GM12878 (cell line): ENCODE measurements at places on chromosomes 12 and 14.
A peak's percentile ranks its signal among the peaks of the same experiment; 100 is the strongest.

DNA sequence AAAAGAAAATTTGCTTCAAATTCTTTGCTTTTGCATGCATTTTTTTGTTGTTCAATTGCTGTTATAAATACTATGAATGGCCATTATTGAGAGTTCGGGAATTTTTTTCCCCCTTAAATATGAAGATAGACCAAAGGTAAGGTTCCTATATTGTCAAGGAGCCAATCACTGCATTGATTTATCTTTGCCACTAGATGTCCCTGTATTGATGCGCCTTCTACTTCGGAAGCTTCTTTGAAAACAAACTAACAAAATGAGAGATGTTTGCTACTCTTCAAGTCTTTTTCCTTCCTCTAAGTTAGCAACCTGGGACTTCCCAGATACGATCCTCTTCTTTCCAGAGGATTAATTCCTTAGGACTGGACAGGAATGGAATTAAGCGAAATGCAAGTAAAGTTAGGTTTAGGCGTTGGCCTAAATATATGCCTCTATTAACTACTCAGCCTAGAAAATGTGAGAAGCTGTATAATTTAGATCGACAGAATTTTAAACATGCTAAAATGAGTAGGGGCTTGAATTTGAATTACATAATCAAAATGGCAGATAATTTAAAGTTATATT, 318.1 kb downstream of the AEBP2 start:
- no peak overlapping the region for H3K4me3 ChIP-seq
- H3K27me3 ChIP-seq: no peaks in the 10 kb centered on the region
- no peaks in the 10 kb centered on the region for H3K4me1 ChIP-seq
- DNase-seq: peak; percentile 5
- no peak overlapping the region for H3K27ac ChIP-seq
- no peaks in the 10 kb centered on the region for H3K36me3 ChIP-seq

GRCh38 chr12:56988207-56988739, 18.1 kb downstream of the ZBTB39 start:
- H3K4me1 ChIP-seq: peaks cover 18% of the 10 kb centered on the region
- no peak overlapping the region for H3K27ac ChIP-seq
- no peak overlapping the region for H3K4me3 ChIP-seq

DNA sequence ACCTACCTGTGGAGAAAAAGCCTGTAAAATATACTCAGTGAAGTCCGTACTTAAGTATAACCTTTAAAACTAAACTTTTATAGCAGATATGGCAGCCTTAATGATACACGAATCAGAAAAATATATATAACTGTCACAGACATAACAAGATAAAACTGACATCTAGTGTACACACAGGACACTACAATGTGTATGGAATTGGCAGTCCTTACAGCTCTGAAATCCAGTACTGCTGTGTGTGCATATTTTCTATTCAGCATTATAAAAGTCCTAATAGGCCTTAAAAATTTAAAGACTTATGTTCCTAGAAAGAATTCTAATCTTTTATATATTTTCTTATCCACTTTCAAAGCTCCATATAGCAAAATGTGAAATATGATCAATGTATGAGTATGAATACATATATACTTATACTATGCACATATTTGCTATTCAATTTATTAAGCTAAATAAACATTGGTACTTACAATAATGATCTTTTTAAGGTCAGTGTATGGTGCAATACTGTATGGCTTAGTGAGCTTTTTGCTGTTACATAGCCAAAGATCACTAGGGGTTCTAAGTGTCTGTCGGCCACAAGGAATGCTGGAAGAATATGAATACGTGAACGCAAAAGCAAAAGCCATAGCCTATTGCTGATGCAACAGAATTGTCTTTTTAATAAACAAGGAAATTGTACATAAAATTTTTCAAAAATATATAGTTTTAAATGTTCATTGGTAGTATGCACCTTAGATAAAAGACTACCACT, 69.2 kb downstream of the C2CD5 start:
- no peaks in the 10 kb centered on the region for H3K27me3 ChIP-seq
- no peak overlapping the region for H3K27ac ChIP-seq
- no peaks in the 10 kb centered on the region; the same call in 1 of the 2 replicates for H3K4me1 ChIP-seq
- H3K4me3 ChIP-seq: no peak overlapping the region
- no peaks in the 10 kb centered on the region for H3K36me3 ChIP-seq

GRCh38 chr12:56417739-56418138, 31.5 kb downstream of the TIMELESS start:
- no peak for DNase-seq
- no peaks in the 10 kb centered on the region for H3K27me3 ChIP-seq
- no peak overlapping the region for H3K27ac ChIP-seq
- H3K4me1 ChIP-seq: no peaks in the 10 kb centered on the region
- H3K4me3 ChIP-seq: no peak overlapping the region

- no peaks in the 10 kb centered on the region for H3K27me3 ChIP-seq
- no peak for DNase-seq
- H3K4me1 ChIP-seq: peaks cover 21% of the 10 kb centered on the region
- H3K27ac ChIP-seq: no peak overlapping the region
- no peak overlapping the region for H3K4me3 ChIP-seq
- peaks cover 2% of the 10 kb centered on the region for H3K36me3 ChIP-seq
These were observed 12.8 kb downstream of the PSMA6 start for GRCh38 chr14:35304812-35305462.

DNA sequence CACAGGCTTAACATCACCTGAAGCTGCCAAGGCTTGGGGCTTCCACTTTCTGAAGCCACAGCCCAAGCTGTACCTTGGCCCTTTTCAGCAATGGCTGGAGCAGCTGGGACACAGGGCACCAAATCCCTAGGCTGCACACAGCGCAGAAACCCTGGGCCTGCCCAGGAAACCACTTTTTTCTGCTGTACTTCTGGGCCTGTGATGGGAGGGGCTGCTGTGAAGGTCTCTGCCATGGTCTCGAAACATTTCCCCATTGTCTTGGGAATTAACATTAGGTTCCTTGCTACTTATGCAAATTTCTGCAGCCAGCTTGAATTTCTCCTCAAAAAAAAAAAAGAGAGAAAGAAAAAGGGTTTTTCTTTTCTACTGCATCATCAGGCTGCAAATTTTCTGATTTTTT, 219.1 kb downstream of the RPL10L start:
- no peaks in the 10 kb centered on the region for H3K36me3 ChIP-seq
- no peak overlapping the region for H3K4me3 ChIP-seq
- no peak overlapping the region for H3K27ac ChIP-seq
- no peak for DNase-seq
- no peaks in the 10 kb centered on the region for H3K27me3 ChIP-seq

DNA sequence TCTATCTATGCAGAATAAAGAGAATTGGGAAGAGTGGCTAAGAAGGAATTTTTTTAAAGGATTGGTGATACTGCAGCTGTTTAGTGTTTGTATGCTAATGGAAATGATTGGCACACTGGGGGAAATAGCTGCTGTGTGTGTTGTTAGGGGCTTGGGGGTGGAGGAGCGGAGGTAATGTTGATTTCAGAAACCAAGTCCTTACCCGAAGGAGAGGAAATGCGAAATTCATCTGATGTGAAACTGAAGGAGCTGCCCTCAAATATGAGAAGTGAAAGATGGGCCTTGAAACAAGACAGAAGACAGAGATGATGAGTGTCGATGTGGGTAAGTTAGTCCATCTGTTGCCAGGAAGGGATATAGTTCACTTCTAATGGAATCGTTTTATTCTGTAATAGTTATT, 21.2 kb upstream of the RNASE12 start:
- peak overlapping the region; percentile 14; the same call in 1 of the 2 replicates for H3K4me3 ChIP-seq
- H3K36me3 ChIP-seq: no peaks in the 10 kb centered on the region
- DNase-seq: no peak
- H3K4me1 ChIP-seq: peaks cover 40% of the 10 kb centered on the region
- H3K27me3 ChIP-seq: no peaks in the 10 kb centered on the region
- H3K27ac ChIP-seq: peak overlapping the region; percentile 54; the same call in 1 of the 2 replicates

DNA sequence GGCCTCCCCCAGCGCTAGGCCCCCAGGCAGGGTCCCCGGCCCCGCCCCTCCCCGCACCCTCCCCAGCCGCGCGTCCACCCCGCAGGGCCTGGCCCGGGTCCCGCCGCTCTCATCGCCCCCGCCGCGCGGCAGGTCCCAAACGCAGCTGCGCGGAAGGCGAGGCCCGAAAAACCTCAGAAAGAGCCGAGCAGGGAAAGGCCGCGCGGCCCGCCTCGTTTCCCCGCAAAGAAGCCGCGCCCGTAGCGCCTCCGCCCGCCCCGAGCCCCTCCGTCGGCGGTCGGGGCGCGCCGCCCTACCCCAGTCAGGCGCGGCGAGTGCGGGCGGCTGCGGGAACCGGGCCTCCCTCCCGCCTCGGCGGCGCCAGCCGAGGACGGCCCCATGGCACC, 324 bp downstream of the POLE start:
- no peak for DNase-seq
- H3K27me3 ChIP-seq: no peaks in the 10 kb centered on the region
- peak overlapping the region; percentile 72 for H3K27ac ChIP-seq
- peaks cover 5% of the 10 kb centered on the region for H3K4me1 ChIP-seq

DNA sequence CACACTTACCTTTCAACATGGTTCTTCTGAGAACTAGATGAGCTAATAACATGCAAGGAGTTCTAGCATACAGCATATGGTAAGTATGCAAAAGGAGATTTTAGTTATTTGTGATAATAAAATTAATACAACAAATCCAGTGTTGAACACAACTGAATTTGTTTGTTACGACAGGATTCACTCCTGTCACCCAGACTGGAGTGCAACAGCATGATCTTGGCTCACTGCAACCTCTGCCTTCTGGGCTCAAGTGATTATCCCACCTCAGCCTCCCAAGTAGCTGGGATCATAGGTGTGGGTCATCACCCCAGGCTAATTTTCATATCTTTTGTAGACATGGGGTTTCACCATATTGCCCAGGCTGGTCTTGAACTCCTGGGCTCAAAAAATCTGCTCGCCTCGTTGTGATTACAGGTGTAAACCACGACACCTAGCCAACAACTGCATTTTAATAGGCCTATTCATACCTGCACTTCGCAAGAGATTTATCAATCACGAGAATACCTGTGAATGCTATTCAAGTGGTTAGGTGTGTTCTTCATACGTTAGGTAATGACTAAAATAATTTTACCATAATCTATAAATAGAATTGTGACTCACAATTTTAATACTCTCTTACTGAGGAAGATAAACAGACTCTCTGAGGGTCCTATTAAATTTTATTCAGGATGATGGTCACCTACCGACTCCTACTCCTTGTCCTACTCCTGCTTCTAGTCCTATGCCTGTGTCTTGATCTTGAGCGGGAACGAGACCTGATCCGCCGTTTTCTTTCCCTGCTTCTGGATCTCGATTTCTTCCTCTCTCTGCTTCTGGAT, 10.0 kb downstream of the RSRC2 start:
- H3K27ac ChIP-seq: no peak overlapping the region
- no peak overlapping the region for H3K4me3 ChIP-seq
- peaks cover 80% of the 10 kb centered on the region for H3K36me3 ChIP-seq
- no peak for DNase-seq

- H3K4me1 ChIP-seq: no peaks in the 10 kb centered on the region
- DNase-seq: no peak
- no peak overlapping the region for H3K4me3 ChIP-seq
- peaks cover 1% of the 10 kb centered on the region; the same call in 1 of the 2 replicates for H3K36me3 ChIP-seq
- no peaks in the 10 kb centered on the region for H3K27me3 ChIP-seq
These were observed 84.5 kb downstream of the TAOK3 start for GRCh38 chr12:118288174-118288573.

DNA sequence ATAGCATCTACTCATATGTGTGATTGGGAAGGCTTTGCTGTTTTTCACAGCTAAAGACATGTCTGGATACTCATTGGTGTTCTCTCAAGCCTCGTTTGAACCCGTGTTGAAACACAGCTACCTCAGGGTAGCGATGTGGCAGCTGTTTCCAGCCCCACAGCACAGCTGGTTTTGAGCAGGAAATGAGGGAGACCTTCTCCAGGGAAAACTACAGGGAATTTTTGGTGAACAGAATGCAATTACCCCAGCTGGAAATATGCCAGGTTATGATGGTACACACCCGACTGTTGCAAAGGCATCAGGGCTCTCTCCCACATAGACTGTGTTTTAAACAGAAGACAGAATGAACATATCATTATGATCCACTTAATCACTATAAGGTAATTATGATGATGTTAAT, 828.9 kb downstream of the VRK1 start:
- H3K4me3 ChIP-seq: no peak overlapping the region
- no peaks in the 10 kb centered on the region for H3K27me3 ChIP-seq
- H3K4me1 ChIP-seq: no peaks in the 10 kb centered on the region
- H3K27ac ChIP-seq: no peak overlapping the region

GRCh38 chr14:79298373-79298772, 912.9 kb downstream of the DIO2 start:
- no peak for DNase-seq
- no peak overlapping the region for H3K4me3 ChIP-seq
- no peak overlapping the region for H3K27ac ChIP-seq
- no peaks in the 10 kb centered on the region for H3K27me3 ChIP-seq

GRCh38 chr12:6070472-6071257, 53.8 kb downstream of the VWF start:
- H3K4me1 ChIP-seq: no peaks in the 10 kb centered on the region
- H3K27me3 ChIP-seq: peaks cover 12% of the 10 kb centered on the region
- H3K27ac ChIP-seq: no peak overlapping the region
- no peak for DNase-seq
- no peak overlapping the region for H3K4me3 ChIP-seq

DNA sequence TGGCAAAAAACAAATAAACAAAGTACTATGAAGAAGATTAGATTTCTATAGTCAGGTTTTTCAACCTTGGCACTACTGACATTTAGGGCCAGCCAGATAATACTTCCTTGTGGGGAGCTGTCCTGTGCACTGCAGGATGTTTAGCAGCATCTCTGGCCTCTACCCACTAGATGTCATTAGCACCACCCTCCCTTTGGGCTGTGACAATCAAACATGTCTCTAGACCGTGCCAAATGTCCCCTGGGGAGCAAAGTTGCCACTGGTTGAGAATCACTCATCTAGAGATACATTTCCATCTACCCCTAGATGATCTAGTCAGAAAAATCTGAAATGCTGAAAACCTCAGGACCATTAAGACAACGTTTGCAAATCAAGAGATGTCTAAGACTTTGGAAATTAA, 29.9 kb downstream of the SRRM4 start:
- H3K4me3 ChIP-seq: no peak overlapping the region
- H3K4me1 ChIP-seq: no peaks in the 10 kb centered on the region
- DNase-seq: no peak
- no peaks in the 10 kb centered on the region for H3K36me3 ChIP-seq

DNA sequence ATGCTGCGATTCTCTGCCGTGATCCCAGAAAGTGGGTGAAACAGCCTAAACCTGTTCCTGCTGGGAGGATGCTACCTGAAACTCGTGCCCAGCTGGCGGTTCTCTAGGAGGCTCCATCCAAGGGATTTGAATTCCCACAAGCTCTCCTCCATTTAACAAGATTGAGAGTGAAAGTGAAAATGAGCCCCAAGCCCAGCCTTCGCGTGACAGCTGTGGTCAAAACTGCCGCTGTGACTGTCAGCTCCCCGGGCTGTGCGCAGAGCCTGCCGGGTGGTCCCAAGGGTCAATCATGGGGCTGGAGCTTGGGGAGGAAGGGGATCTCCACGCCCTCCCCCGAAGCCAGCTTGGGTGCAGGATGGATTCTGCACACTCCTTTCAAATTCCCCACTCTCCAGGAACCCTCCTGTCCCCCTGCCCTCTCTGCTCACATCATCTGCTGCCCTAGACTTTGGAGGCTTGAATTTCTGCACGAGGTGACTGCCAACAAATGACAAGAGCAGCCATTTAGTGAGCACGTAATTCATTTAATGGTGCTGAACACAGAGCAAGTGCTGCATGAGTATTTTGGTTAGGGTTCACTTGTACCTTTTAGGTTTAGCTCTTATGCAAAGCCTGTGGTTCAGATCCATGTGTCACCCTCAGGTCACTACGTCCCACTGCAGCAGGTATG, 5.3 kb downstream of the ASB2 start:
- peak overlapping the region; percentile 85 for H3K27ac ChIP-seq
- H3K36me3 ChIP-seq: no peaks in the 10 kb centered on the region
- no peak for DNase-seq
- H3K27me3 ChIP-seq: no peaks in the 10 kb centered on the region
